ENCODE measurements at places on chromosomes 2 and 18.

GRCh38 chr2:236026841-236027240, 141.3 kb downstream of the GBX2 start:
- no peak for DNase-seq

DNA sequence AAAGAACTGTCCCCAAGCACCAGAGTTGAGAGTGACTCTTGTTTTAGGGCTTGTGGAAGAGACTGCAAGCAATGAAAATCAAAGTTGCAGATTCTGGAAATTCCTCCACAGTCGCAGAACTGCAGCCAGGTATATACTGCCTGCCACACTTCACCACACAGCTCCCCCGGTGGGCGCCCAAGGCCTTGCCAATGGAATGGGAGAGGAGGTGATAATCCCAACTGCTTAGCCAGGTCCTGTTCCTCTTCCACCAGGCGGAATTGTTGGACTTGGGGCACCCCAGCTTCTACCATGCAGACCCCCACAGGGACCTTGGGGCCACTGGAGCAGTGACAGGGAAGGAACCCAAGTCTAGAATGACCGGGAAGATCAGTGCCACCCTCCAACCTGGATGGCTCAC, 4.8 kb upstream of the PDIA6 start:
- no peak for DNase-seq

DNA sequence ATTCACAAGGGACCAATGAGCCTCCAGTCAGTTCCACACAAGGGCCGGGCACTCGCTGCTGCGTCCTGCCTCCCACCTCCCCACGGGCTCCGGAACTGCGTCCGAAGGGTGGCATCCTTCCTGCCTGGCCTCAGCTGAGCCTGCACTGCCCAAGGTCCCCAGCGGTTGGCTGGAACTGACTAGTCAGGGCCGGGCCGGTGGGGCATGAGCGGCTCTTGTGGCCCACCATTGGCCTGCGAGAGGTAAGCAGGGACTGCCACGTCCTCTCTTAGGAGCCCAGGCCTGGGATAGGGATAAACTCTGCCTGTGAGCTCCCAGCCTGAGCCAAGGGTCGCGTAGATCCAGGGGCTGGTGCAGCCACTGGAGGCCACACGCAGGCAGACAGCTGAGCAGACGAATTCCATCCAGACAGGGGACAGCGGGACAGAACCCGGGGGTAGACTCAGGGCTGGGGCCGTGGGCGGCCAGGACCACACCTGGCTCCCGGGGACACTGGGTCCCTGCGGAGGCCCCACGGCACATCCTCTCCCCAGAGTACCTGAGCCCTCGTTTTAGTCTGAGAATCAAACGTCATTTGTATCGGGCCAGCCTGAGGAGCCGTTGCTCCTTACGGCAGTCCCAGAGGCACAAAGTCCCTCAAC, 148.4 kb downstream of the ZNF516 start:
- DNase-seq, result no peak

GRCh38 chr2:239820836-239821693, 204.1 kb downstream of the NDUFA10 start:
- no peak for DNase-seq

GRCh38 chr2:28089486-28089885, 199.0 kb downstream of the BABAM2 start:
- no peak for DNase-seq

GRCh38 chr2:188629753-188630527, 338.3 kb downstream of the GULP1 start:
- no peak for DNase-seq

- no peak for DNase-seq
These were observed 91.8 kb upstream of the NEDD4L start for GRCh38 chr18:57951999-57952774.

- no peak for DNase-seq
These were observed 89.0 kb downstream of the MARCHF4 start for GRCh38 chr2:216283038-216283900.

GRCh38 chr2:200488169-200488568, 21.7 kb downstream of the KCTD18 start:
- DNase-seq, result no peak

GRCh38 chr2:60391230-60391629, 162.2 kb downstream of the BCL11A start:
- no peak for DNase-seq

GRCh38 chr2:144759746-144760145, 239.8 kb upstream of the ZEB2 start:
- DNase-seq, result no peak

GRCh38 chr2:218465987-218466633, 47.2 kb downstream of the VIL1 start:
- no peak for DNase-seq

GRCh38 chr2:193687195-193687594, 1492.5 kb upstream of the TMEFF2 start:
- no peak for DNase-seq

DNA sequence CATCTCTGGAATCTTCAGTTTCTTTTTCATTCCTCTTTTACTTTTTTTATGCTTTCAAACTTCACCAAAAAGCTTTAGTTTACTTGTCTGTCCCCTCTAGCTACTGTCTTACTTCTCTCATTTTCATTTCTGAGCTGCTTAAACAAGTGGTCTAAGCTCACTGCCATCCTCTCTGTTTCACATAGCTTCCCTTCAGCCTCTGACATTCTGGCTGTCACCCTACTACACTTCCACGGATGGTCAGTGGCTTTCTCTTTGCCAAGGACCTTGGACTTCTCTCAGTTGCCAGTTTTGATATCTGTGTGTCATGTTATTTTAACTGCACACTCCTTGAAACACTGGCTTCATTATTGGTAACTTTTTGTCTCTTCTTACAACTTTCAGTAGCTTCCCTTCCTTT, 176.1 kb downstream of the IKZF2 start:
- DNase-seq, result no peak

GRCh38 chr2:235005023-235005422, 53.2 kb downstream of the SH3BP4 start:
- DNase-seq, result no peak

GRCh38 chr2:223477318-223477717, 124.8 kb downstream of the SCG2 start:
- no peak for DNase-seq

DNA sequence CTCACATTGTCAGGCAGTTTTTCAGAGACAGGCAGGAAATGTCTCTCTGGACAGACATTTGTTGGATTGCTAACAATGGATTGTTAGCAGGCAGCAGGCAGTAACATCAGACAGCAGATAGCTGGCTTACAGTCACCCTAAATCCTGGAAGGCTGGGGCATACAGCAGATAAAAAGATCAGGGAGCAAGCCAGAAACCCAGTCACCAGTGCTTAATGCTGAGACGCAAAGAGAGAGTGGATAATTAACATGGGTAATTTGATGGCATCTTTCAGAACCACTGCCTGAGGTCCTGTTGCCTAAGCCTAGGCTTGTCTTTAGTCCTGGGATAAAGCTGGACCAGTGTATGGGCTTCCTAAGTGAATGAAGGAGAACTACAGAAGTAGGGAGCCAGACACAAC, 22.4 kb downstream of the MC4R start:
- no peak for DNase-seq

GRCh38 chr2:171253900-171254650, 93.4 kb upstream of the TLK1 start:
- DNase-seq, result no peak
